A549 (cell line): ENCODE measurements at places on chromosomes 11 and 22. TPM values are rescaled to one million over a fixed set of nuclear protein-coding genes. Genes with fewer than 3 reads are reported as not detected.

DNA sequence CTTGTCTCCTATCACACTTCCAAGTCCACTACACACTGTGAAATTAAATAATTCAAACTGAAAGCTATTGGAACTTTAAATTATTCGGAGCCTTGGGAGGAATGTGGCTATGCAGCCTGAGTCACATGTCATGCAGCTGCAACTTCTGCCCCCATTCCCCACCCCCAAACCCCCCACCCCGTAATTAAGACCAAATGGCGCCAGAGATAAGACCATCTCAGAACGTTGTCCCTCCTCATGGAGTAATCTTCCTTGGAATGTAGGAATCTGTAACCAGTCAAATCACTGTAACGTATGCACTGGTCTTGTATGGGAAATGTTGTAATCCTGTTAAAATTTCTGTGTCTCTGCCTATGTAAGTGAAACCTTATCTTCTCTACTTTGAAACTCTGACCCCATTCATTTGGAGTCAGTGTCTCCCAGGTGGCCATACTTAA is 37.0 kb downstream of the GAB2 start:
- no peak for DNase-seq

- DNase-seq = no peak
Measured at GRCh38 chr22:48811885-48812284, 1015.8 kb downstream of the BRD1 start.

GRCh38 chr22:31944700-31945442 is 536 bp downstream of the YWHAH start:
- DNase-seq = no peak

GRCh38 chr11:9774109-9774508 is 110.2 kb downstream of the SWAP70 start:
- no peak for DNase-seq

DNA sequence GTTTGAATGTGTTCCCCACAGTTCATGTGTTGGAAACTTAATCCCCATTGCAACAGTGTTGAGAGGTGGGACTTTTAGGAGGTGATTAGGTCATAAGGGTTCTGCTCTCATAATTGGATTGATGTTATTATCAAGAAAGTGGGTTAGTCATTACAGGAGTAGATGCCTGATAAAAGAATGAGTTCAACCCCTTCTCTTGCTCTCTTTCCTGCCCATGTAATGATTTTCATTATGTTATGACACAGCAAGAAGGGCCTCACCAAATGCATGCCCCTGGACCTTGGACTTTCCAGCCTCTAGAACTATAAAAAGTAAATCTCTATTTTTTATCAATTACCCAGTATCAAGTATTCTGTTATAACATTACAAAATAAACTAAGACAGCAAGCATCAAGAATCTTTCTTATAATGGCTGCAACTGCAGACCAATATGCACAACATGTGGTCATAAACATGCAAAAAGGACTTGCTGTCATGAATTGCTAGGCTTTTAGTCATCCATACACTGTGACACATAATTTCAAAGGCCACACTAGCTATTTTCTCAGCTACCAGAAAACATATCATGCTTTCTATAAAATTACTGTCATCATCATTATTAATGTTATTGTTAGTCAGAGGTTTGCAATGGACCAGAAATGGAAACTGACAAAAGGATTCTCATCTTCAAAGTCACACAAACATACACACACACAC is 99.9 kb upstream of the GUCY1A2 start:
- DNase-seq = no peak

- DNase-seq = no peak
Measured at GRCh38 chr11:118524757-118525470, 2.4 kb upstream of the TTC36 start.

GRCh38 chr22:33461698-33462434 is 403.7 kb upstream of the SYN3 start:
- peak; percentile 4 for DNase-seq

DNA sequence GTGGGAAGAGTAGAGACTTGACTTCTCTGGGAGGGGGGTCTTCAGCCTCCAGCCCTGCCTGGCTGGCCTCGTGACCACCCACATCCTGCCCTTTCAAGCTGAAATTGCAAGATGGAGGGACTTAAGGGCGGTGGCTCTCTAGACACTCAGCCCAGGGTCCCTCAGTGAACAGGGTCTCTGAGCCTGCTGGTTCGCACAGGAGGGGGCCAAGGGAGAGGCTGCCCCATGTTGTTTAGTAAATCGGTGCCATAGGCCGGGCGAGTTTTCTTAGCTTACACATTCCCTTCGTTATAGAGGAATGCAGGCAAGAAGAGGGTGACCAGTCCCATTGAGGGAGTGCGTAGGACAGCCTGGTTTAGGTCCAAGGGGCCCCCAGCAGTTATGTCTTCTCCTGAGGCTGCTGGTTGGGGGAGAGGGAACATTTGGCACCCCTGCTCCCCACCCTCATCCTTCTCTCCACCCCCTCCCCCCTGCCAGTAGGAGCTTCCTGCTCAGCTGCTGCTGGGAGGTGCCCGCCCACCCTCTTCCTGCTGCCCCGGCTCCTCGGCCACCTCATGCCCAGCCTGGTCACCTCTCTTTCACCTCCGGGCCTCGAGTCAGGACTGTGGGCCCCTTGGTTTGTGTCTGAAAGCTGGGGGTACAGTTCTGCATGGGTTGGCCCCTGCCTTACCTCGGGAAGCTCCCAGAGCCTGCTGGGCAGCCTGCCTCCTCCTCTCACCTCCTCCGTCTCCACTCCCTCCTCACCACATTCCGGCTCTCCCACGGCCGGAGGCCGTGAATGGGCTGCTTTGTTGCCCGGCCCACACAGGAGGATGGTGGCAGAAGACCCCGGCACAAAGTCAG is 3.9 kb downstream of the FRMD8 start:
- DNase-seq = no peak

GRCh38 chr11:61082062-61082870 is 20.0 kb upstream of the CD5 start:
- DNase-seq = no peak

GRCh38 chr11:73147771-73148681 is 5.9 kb upstream of the FCHSD2 start:
- DNase-seq = no peak

GRCh38 chr22:22043296-22044078 is 60.9 kb upstream of the TOP3B start:
- no peak for DNase-seq

DNA sequence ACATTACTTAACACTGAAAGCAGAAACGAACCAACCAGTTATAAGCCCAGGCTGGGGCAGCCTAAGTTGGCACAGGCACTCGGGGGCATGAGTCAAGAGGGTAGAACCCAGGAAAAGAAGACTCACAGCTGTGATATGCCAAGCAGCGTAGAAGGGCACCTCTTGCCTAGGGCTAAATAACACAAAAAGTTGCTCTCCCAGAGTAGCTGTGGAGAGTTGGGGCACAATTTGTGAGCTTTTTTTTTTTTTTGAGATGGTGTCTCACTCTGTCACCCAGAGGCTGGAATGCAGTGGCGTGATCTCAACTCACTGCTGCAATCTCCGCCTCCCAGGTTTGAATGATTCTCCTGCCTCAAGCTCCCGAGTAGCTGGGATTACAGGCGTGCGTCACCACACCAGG is 8.8 kb downstream of the CLMP start:
- DNase-seq = no peak

- no peak for DNase-seq
Measured at GRCh38 chr11:117900121-117900648, 23.7 kb upstream of the FXYD6 start.

TMPRSS5 gene
- polyA plus RNA-seq = 0.12 to 0.30 TPM (median 0.18 TPM) in 3 replicates

HBB gene
- polyA plus RNA-seq = not detected in 3 replicates

CRYBB1 gene
- not detected in 3 replicates for polyA plus RNA-seq

MOGAT2 gene
- not detected in 3 replicates for polyA plus RNA-seq

OR51B2 gene
- polyA plus RNA-seq = not detected in 3 replicates
